Germinal center (tissue), 1 donor: ENCODE measurements at places on chromosomes 16 and 17.

DNA sequence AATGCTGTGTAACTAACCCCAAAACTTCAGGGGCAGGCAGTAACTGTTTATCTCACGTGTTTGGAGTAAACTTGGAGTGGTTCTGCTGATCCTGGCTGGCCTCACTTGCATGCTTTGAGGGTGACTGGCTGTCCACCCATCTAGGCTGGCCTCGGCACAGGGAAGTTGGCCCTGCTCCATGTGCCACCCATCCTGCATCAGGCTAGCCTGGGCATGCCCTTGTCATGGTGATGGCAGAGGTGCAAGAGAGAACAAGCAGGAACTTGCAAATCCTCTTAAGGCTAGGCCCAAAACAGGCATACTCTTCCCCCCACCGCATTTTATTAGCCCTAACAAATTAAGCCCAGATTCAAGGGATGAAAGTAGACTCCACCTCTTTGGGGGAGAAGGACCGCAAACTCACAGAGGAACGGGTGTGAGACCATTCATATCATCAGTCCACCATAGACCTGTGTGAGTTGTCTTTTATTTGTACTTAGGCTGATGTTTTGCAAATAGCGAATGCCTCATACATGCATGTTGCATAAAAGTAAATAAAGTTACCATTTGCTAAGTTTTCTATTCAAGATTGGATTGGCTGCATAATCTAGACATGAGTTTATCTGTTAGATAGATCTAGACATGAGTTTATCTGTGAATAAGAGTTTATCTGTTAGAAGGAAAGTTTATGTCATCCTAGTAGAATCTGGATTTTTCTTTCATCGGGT is 221.0 kb downstream of the CCDC182 start:
- no peak for DNase-seq

GRCh38 chr16:58948244-58948643 is 214.1 kb upstream of the GOT2 start:
- DNase-seq, result no peak

DNA sequence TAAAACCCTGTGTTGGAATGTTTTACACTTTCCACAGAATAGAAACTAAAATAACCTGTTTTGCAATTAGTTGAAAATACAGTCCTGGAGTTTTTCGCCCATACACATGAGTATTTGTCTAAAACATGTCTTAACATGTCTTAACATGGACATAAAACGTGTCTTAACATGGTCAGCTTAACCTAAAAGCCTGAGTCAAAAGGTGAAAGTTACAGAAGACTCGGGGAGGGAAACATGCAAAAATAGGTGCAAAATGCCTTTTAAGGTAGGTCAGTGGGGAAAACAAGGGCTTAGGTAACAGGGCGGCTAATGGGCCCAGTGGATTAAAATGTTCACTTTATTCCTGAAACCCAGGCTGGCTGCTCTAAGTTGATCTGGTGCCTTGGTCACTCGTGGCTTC is 56.1 kb upstream of the RBL2 start:
- DNase-seq, result no peak

DNA sequence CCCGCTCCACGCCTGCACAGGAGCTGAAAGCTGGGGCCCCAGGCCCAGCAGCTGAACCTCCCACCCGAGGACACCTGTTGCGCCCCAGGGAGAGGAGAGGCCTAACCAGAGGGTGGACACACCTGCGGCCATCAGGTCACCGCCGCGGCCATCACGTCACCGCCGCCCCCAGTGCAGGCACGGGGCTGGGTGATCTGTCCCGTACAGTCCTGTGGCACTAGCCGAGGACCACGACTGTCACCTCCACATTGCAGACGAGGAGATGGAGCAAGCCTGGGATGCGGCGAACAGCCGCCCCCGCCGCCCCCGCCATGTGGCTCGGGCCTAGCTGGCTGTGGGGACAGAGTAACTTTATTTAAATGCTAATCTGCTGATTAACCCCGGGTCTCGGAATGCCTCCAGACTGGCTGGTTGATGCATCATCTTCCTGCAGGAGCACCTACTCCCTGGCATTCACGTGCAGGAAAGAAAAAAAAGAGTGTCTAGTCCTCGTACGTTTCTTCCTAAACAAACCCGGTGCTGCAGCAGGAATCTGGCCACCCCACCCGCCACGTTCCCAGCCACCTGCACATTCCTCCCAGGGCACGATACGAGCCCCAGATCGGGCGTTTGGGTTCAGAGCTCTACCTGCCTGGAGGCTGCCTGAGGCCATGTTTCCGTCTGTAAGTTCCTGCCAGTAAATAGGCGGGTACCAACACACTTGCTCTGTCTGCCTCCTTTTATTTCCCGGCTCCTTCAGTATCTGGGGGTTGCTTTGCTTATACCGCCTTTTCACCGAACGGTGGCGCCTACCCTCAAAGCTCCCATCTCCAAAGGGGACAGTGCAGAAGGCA is 29.9 kb downstream of the PIEZO1 start:
- DNase-seq, result no peak

GRCh38 chr16:50340578-50340977 is 28.2 kb downstream of the BRD7 start:
- DNase-seq, result no peak

GRCh38 chr16:17084130-17084529 is 386.6 kb downstream of the XYLT1 start:
- DNase-seq, result no peak

DNA sequence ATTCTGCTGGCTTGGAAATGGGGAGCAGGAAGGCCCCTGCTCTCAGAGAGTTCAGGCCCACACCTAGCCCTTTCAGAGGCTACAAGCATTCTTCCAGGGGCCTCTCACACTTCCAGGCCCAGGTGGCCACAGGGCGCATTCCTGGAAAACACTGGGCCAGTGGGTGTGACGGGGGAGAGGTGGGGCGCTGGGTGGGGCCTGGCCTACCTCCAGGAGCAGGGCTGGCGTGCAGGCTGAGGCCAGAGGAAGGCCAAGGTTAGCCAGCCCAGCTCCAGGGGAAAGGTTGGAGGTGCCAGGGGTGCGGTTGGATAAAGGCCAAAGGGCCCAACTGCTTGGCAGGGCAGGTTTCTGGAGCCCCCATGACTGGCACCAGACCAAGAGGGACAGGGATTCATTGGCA is 198.2 kb downstream of the MAF start:
- DNase-seq, result no peak

DNA sequence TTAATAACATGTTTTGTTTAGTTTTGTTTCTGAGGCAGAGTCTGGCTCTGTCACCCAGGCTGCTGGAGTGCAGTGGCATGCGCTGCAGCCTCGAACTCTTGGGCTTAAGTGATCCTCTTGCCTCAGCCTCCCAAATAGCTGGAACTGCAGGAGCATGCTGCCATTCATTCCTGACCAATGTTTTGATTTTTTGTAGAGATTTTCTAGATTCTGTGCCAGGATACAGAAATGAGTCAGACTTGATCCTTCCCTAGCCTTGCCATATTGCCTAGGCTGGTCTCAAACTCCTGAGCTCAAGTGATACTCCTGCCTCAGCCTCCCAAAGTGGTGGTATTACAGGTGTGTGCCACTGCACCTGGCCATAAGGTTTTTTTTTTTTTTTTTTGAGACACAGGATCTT is 17.7 kb downstream of the TAOK1 start:
- no peak for DNase-seq

DNA sequence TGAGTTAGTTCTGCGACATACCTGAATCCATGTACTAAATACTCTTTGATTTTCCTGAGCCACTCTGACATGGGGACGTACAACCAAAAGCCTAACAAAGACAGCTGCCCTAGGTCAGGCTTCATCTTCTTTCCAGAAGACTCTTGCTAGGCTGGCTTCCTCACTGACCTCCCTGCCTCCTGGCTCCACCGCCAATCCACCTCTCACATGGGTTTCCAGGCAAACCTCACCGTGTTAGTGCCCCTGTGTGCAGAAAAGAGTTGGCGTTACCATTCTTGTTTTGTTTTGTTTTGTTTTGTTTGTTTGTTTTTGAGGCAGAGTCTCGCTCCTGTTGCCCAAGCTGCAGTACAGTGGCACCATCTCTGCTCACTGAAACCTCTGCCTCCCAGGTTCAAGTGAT is 135.3 kb downstream of the WSCD1 start:
- no peak for DNase-seq

DNA sequence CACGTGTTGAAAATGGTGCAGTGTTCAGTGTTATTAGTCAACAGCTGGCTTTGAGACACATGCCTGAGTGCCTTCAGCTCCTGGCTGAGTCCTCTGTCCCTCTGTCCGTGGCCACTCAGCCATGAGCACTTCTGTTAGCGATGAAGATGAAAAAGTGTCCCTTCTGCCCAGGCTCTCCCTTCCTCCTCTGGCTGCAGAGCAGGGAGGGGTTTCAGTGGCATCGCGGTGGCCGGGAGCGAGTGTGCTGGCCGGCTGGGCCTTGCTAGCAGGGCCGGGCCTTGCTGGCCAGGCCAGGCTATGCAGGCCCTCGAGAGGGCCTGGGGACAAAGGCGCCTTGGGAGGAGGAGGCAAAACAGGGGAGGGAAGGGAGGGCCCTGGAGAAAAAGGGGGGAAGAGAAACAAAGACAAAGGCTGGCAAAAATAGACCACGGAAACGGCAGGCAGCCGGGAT is 47.7 kb downstream of the CMIP start:
- no peak for DNase-seq

GRCh38 chr16:23428351-23428750 is 24.6 kb downstream of the COG7 start:
- DNase-seq, result no peak

DNA sequence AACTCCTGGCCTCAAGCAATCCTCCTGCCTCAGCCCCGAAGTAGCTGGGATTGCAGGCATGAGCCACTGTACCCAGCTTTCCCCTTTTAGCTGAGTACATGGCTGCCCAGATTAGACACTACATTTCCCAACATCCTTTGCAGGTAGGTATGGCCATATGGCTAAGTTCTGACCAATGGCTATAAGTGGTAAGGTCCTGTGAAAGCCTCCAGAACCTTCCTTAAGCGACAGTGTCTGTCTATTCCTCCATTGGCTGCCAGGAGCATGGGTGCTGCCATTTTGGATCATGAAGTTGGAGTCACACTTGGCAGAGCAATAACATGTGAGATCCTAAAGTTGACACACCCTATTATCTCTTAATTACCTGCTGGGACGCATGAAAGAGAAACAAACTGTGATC is 24.4 kb upstream of the CRHR1 start:
- no peak for DNase-seq

- DNase-seq, result no peak
These were observed 13.0 kb upstream of the NFATC3 start for GRCh38 chr16:68072038-68072695.

DNA sequence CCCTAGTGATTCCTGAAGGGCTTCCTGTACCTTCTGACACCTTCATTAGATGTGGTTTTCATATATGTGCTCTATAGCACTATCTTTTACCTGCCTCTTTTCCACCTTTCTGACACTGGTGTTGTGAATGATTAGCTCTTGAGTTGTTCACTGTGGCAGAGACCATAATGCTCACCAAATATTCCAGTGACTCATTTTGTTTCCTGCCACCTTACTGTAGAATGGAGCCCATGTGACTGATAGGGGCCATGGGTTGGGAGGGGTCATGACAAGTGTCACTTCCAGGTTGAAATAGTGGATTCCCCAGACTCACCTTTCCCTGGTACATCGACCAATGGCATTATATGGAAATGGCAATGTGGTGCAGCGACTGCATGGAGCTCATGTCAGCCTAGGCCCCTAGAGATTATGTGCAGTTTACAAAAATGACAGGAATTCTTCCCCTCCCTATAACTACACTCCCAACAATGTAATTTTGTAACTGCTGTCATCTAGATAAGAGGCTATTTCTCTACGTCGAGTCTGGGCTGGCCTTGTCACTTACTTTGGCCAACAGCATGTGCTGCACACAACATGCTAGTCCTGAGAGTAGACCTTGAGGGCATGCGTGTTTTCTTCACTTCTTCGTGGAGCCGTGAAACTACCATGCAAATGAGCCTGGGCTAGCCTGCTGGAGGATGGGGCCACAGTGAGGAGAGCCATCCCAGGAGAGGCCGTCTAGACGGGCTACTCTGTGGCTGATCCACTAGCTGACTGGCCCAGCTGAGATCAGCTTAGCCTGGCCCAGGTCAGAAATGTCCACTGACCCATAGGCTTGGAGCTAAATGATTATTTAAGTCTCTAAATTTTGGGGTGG is 409.5 kb downstream of the CA10 start:
- no peak for DNase-seq

- no peak for DNase-seq
These were observed 134.6 kb downstream of the CLEC16A start for GRCh38 chr16:11078812-11079459.

DNA sequence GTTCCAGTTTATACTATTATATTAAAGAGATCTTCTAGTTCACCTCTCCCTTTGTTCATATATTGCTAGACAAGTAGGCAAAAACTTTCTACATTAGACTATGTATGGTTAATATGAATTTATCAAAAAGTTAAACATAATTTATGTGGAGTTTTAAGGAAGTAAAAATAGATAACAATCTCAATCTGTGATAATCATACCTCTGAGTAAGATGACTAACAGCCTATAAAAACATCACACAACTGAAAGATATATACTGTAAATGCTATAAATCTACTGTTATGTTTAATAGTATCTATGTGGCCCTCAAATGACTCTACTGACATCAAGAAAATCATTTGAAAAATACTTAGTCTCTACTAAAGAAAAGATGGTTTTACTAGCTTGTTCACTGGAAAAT is 37.1 kb downstream of the AP1G1 start:
- no peak for DNase-seq

- DNase-seq, result no peak
These were observed 111.4 kb downstream of the PRKCA start for GRCh38 chr17:66413559-66414520.

DNA sequence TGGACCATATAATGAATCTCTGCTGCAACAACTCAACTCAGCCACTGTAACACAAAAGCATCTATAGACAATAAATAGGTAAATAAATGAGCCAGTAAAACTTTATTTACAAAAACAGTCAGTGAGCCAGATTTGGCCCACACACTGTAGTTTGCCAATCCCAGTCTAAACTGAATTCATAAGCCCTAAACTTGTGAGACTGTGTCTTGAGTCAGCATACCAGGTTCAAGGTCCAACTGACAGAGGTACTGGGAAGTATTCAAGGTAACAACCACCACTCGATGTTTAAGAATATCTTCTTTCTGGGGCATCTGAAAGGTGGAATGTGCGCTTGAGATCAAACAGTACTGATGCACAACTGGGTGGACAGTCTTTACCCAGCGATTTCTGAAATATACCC is 94.2 kb downstream of the HELZ start:
- no peak for DNase-seq

GRCh38 chr16:50329446-50330189 is 39.2 kb downstream of the BRD7 start:
- no peak for DNase-seq

DNA sequence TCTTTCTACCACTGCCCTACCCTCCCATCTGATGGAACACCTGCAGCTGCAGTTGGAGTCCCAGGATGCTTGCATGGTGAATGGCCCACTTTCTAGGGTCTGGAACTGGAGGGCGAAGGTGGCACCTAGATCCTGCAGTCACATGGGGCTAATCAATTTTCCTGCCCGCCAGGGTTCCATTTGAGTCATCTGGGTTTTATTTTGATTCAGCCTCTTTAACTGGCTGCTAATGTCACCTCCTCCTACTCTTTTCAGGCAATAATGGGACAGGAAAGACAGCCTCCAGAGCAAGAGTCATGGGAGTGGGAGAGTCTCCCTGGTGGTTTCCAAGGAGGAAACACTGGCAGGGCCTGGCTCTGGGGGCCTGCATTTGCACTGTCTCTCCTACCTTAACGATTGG is 3.8 kb upstream of the TBKBP1 start:
- DNase-seq, result no peak
